ENCODE measurements at places on chromosomes 3 and 15.

GRCh38 chr15:42623951-42624350 is 48.5 kb downstream of the STARD9 start:
- no peak for DNase-seq

DNA sequence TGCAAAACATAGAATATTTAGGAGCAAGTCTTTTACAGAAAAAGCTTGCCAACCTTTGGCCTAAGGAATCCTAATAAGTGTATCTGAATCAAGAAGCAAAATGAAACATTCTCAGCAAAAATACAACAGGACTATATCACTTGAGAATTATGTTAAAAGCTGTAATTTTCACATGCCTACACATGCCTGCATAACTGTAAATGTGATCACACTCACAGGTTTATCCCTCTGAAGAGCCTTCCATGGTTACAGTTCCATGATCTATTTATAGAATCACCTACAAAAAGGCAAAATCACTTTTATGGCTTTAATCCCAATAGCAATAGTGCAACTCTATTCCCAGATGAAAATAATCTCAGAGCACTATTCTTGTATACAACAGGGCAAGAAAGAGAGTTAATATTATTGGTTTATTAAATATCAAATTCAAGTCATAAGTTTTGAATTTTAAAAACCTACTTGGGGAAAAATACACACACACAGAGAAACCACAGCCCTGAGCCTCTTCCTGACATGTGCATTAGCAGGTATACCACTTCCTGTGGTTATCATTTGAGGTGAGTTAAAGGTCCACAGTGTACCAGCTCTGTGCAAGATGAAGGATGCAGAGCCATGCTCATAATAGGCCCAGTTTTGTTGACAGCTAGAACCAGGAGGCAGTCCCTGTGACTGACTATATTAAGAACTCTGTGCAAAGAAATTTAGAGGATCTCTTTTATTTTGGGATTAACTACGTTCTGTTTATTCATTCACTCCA is 252.5 kb upstream of the TGFBR2 start:
- DNase-seq = no peak

DNA sequence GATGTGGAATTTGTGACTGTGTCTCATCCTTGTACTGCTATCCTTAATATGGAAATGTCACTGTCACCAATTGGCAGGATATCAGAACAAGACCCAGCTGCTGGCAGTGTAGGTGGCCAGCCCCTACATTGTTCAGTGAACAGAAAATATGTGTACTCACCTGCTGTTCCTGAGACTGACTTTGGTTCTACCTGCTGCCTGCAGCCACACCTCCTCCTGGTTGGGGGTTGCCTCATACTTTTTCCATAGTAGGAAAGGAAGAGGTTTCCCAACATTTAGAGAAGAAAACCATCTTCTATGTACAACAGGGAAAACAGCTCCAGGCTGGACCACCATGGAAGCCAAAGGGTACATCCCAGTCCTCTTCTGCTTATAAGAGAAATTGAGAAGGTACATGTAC is 35.9 kb downstream of the SLC12A1 start:
- DNase-seq = no peak

GRCh38 chr3:31250116-31250777 is 282.5 kb upstream of the STT3B start:
- no peak for DNase-seq

GRCh38 chr3:23668430-23668904 is 137.3 kb upstream of the UBE2E1 start:
- no peak for DNase-seq
